Stimulated activated CD4-positive, alpha-beta T cell treated with anti-CD3 and anti-CD28 coated beads, Interleukin-12 subunit alpha, Interleukin-12 subunit beta, amount 100 ng/mL, for 48 hours (primary cell): ENCODE measurements at places on chromosomes 6 and 20.
A peak's percentile ranks its signal among the peaks of the same experiment; 100 is the strongest.

DNA sequence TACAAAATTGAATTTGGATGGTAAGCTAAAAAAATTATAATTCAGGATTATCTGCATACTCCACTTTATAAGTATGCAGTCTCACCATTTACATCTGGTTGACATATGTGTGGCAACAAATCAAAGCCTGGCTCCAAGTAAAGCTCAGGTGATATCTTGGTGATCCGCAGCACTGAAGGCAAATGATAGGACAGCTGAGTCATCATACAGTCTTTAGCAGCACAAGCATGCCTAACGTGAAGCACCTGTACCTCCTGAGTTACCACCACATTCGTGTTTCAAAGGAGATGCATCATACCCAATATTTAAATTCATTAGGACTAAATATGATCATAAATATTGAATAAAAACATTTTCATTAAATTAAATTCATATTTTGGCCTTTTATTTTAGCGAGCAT lies 11.8 kb upstream of the STX11 start:
- no peak for DNase-seq

DNA sequence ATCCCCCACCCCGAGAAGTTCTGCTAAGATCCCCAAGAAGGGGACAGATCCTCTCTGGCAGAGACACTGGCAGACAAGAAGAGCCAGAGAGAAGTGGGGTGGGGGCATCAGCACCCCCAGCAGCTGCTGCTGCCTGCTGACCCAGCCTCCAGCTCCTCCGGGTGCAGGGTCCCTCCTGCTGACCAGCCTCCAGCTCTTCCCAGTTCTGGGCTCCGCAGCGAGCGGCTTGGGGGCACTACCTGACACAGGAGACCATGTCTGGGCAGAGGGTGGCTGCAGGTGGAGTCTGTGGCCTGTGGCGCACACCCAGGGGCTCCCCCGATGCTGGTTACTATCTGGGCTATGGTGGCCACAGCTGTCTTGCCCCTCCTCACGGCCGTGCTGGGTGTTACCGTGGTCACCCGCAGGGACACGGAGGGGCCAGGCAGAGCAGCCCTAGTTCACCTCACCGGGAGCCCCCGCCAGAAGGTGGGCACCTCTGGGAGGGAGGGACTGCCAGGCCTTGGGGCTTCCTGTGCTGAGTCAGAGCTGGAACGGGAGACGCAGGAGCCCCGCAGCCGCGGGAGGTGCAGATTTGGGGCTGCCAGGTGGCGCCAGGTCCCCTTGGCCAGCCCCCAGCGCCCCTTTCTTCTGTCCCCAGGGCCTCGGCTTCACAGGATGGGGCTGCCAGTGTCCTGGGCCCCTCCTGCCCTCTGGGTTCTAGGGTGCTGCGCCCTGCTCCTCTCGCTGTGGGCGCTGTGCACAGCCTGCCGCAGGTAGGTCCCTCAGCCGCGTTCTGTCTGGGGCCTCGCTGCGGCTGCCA lies 630 bp downstream of the LIME1 start:
- DNase-seq = peak; percentile 28

DNA sequence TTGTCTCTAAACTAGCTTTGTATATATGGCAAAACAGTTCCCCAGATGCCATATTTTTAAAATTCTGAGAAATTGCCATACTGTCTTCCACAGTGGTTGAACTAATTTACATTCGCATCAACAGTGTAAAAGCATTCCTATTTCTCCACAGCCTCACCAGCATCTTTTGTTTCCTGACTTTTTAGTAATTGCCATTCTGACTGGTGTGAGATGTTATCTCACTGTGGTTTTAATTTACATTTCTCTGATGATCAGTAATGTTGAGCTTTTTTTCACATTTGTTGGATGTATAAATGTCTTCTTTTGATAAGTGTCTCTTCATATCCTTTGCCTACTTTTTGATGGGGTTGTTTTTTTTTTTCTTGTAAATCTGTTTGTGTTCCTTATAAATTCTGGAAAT lies 1222.7 kb upstream of the CITED2 start:
- no peak for DNase-seq

GRCh38 chr6:56540232-56541029 lies 102.3 kb downstream of the DST start:
- no peak for DNase-seq

GRCh38 chr6:97841763-97842162 lies 558.7 kb upstream of the MMS22L start:
- no peak for DNase-seq

DNA sequence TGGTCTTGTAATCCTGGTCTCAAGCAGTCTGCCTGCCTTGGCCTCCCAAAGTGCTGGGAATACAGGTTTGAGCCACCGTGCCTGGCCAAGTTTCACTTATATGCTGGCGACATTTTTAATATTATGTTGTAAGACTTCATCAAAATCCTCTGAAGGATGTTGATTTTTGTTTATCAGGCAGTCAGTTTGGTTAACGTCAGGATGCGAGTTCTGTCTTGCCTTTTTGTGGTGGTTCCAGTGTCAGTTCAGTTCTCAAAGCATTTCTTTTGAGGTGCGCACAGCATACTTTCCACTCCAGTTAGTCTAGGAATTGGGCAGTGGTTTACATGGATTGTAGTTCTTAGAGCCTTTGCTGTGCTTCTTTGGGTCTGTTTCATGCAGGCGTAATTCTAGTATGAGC lies 24.9 kb downstream of the SCAF8 start:
- DNase-seq = no peak

DNA sequence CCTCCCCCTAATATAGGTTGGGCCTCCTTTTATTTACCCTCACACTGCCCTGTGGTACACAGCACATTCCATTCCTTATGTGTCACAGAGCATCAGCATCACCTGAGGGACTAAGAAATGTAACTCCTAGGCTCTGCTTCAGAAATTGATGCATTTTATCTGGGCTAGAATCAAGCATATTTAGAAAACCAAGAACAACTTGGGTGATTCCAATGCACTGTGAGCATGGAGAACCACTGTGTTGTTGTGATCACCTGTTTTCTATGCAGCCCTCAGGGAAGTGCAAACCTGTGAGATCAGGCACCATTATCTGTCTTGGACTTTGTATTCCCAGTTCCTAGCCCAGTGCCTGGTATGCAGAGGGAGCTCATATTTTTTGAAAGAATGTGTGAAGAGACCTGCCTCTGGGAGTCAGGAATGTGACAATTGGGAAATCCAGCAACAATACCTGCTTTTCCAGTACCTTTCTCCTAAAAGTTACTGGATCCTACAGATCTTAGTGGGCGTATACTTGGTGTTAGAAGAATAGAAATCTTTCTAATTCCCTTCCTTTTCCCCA lies 7.0 kb downstream of the KAT14 start:
- no peak for DNase-seq

DNA sequence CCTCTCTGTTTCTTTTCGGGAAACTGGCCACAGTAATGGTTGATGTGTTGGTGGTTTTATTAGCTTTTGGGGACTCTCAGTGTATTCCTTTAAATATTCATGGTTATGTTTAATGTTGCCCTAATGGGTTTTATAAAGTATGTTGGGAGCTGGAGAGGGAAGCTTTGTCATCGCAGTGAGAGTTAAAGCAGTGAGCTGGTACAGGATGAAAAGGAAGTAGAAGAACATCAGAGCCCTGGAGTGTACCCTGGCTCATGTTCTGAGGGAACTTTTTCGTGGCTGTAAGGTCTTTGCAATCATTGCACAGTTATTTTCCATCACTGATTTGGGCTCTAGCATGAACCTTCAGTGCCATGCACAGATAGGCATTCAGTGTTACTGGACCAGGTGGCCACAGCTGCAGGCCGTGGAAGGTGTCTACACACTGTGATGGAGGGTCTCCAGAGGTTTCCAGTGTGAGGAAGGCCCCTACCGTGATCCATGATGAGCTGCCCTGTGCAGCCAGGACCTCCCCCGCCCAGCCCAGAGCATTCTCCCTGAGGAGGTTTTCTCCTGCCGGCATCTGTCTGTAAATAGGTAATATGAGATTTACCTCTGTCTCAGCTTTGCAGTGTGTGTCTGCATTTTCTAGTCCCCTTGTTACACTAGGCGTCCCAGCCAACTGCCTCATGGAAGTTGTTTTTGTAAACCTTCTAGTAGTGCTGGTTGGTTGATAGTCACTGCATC lies 22.4 kb upstream of the TMEM217 start:
- no peak for DNase-seq

GRCh38 chr20:6606651-6607050 lies 160.8 kb upstream of the BMP2 start:
- no peak for DNase-seq

GRCh38 chr20:18805881-18806280 lies 7.7 kb upstream of the SCP2D1 start:
- no peak for DNase-seq

- DNase-seq = no peak
Measured at GRCh38 chr6:26252077-26252472, 112.9 kb upstream of the BTN3A2 start.

GRCh38 chr6:158313989-158314388 lies 1.7 kb downstream of the TULP4 start:
- DNase-seq = no peak

DNA sequence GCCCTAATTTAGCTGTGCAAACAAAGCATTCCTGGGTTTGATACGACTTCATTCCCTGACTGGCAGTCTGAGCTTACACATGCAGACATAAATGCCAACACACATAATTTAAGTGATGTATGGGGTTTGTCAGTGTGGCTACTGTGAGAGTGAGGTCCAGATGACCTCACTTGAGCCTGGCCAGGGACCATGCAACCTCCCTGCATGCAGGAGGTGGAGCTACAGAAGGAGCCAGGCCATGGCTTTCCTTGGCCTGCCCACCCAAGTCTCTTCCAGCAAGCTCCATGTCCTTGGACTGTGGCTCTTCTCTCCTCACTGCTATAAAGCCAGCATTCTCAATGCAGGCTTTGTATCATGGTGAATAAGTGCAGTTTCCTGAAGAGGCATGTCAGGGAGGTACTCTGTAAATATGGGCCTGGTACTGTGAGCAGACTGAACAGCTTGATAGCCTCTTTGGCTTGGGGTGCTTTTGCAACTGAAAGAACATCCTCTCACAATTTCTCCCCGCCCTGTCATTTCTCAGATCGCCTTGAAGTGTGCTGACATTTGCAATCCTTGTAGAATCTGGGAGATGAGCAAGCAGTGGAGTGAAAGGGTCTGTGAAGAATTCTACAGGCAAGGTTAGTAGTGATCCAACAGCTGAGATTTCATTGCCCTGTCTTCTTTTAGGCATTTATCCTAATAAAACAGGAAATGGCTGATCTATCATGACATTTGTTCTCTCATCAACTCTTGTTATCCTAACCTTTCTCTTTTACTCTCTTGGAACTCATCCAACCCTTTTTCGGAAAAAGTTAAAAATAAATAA lies 69.2 kb downstream of the MTFR2 start:
- DNase-seq = no peak

DNA sequence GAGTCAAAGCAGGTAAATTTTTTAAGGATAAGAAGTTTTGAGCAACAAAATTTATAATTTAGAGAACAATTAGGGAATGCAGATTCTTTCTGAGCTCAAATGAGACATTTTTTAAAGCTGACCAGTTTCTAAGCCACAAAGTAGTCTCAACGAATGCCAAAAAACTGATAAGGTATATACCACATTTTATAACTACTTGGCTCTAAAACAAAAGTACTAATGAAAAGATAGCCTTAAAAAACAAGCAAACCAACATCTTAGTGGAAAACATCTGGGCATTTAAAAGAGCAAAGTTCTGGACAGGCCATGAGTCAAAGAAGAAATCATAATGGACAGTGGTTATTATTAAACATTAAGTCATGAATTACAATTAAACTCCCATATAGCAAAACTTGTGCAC lies 23.2 kb upstream of the RNF146 start:
- DNase-seq = no peak

DNA sequence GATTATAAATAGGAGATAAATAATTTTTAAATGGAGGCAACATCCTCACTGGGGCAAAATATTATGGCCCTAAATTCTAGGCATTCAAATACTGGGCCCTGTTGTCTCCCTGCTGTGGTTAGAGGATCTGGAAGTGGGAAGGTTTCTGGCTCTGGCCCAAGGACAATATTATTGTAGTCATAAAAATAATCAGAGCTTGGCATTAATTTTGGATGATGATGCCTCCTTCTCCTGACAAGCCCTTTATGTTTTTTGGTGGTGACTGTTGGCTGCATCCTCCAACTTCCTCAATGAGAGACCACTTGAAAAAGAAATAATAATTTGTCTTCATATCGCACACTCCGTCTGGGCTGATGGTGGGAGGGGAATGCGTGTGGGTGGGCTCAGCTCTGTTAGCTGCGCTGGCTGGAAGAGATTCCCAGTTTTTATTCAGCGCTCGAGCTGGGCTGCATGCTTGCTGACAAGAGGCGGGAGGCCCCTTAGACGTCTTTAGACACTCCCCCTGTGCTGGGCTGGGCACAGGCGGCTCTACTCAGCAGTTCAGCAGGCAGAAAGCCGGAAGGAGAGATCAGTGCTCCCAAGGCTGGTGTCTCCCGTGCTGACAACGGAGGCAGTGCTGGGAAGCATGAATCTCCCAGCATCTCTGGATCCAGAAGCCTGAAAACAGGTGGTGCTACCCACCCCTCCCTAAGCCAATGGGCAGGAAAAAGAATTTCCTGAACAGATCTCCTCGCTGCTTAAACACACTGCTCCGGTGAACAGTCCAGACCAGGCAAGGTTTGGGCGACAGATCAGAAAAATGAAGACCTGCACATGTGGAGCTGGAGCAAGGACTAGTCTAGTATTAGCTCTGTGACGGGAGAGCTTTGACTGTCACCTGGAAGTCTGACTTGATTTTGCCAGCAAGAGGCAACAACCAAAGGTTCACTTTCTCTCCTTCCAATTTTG lies 97.7 kb downstream of the SYCP2 start:
- no peak for DNase-seq

DNA sequence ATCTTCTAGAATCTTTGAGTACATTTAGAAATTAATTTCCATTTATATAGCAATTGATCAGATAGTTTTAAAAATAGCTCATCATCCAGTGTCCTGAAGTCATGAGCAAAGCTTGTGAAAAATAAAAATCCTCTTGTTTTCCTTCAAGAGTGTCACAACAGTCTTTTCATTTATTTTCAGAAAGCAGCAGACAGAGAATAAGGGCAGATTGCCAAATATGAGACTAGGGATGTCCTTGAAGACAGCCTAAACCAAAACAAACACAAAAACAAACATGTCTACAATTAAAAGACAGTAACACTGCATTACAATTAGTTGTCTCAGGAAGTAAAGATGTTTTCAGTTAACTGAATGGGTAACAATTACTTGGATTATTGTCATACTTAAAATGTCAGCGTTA lies 682.8 kb downstream of the TFAP2A start:
- no peak for DNase-seq

GRCh38 chr20:21342656-21343345 lies 39.7 kb downstream of the XRN2 start:
- no peak for DNase-seq

DNA sequence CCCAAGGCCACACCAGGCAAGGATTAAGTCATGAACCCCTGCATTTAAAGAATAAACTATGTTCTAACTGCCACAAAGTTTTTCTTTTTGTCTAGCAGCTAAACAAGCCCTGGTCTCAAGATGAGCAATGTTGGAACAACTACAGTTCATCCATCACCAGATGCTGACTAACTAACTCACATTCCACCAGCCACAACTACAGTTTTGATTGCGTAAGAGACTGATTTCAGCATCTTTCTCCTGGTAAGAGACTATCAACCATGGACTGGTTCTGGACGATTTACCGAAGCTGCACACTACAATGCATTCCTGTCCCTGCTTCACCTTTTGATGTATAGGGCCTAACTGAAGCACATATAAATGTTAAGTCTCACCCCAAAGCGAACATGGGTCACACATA lies 43.0 kb downstream of the F13A1 start:
- no peak for DNase-seq
